NCI-H2107 (cell line): ENCODE measurements at places on chromosomes 6 and 20.

GRCh38 chr20:10007747-10008146, 27.0 kb upstream of the ANKEF1 start:
- DNase-seq: no peak

DNA sequence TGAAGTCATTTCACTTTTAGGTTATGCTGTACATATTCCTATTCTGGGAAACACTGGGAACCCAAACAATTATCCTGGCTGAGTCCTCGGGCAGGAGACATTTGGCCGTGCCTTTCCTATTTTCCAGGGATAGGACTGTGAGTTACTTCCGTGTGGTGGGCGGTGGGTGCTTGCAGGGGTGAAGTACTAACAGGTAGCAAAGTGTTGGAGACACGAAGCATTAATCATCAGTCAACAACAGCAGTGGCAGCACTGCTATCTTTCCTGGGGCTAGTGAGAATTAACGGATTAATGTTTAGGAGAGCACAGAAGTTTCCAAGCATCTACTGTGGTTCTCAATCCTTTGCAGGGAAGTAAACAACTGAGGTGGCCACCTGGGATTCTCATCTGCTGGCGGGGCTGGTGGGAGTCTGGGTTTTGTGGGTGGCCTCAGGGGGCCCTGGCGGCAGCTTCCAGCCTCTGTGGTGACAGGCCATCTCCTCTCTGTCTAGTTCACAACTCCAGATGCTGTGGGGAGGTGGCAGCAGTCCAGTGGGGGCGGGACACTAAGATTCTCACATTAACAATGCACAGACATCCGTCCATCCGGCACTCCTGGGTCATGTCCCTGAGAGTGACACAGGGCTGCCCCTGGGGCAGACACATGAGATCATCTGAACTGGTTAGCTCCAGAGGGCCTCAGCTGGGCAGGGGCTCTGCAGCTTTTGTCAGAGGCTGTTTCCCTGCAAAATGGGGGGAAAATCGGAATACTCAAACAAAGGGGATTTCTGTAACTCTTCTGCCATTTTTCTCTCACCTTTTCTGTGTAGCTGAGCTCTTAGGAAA, 90.9 kb downstream of the GJA10 start:
- no peak for DNase-seq

DNA sequence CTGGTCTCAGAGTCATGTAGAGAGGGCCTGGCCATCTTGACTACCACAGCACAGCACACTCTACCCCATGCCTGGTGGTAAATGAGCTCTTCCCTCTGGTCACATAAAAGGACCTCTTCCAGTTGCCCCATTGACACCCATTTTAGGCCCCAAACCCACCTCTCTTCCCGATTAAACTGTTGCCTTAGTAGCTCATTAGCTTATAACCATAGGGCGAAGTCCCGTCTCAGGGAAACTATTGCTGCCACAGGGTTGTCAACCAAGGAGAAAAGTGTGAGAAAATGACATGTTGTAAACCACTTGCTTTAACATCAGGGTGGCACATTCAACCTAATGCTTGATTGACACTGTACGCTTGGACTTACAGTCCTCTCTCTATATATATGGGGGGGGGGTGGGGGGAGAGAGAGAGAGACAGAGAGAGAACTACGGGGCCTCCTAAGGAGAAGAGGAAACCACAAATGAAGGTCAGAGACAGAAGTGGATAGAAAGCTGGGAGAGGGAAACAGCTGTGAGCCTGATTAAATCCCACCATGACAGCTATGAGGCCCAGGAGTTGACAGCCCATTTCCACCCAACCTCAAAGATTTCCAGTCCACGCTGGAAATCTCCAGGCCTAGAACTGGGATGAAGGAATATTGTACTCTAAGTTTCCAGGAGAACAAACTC, 14.9 kb upstream of the BTN1A1 start:
- DNase-seq: no peak

DNA sequence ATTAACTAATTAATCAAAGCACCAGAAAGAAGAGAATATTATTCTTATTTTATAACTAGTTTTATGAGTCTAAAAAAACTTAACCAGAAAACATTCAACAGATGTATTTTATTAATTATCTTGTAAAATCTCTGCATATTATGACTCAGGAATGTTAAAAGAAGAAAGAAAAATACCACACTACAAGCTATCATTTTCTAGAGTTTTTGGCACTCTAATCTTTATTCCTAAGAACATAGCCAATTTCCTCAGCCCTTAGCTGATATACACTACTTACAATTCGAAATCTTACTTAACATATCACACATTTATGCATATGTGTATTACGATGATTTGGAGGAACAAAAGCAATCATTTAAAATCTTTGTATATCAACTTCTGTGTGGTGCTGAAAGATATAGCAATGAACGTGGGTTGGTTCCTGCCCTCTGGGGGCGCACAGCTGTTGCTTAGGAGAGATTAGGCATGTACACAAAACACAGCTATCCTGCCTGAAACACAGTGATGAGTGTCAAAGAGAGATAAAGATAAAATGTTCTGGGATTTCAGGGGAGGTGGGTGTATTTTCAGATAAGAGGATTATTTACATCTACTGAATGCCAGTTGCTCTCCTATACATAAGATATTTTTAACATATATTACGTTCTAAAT, 404.5 kb downstream of the SYNE1 start:
- DNase-seq: no peak

DNA sequence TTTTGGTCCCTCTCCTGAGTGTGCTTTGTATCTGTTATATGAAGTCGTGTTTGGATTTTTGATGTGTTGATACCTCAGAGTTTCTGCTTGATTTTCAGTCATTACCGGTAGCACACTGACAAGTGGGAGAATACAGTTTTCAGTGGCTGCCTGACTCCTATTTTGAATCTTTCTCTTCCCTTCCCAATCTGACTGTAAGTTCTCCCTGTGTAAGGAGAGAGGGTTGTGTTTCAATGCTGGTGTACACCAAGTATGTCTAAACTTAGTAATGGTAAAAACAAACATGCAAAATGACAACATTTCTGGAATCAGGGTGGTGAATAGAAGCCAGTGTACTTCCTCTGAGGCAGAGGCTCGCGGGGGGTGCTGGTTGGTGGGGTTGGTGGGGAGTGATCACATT, 103.4 kb downstream of the HIVEP1 start:
- no peak for DNase-seq

DNA sequence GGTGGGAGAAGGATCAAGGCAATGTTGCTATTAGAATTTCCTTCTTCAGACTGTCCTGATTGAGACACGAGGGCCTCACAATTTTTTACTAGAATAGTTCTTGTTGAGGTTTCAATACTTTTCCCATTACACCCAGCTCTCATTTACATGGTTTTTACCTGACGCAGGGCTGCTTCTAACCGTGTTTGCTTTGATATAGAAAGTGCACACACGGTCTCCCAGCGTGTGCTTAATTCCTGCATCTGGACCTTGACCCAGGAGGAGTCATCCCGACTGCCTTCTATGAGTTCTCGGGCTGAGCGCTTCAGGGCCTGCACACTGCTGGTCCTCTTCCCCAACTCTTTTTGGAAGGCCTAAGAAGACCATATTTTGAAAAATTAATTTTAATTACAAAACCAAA, 160.2 kb downstream of the DST start:
- no peak for DNase-seq

- DNase-seq: no peak
These were observed 486.1 kb upstream of the CDH4 start for GRCh38 chr20:60765821-60766403.
